ENCODE measurements at places on chromosomes 13 and 19.

DNA sequence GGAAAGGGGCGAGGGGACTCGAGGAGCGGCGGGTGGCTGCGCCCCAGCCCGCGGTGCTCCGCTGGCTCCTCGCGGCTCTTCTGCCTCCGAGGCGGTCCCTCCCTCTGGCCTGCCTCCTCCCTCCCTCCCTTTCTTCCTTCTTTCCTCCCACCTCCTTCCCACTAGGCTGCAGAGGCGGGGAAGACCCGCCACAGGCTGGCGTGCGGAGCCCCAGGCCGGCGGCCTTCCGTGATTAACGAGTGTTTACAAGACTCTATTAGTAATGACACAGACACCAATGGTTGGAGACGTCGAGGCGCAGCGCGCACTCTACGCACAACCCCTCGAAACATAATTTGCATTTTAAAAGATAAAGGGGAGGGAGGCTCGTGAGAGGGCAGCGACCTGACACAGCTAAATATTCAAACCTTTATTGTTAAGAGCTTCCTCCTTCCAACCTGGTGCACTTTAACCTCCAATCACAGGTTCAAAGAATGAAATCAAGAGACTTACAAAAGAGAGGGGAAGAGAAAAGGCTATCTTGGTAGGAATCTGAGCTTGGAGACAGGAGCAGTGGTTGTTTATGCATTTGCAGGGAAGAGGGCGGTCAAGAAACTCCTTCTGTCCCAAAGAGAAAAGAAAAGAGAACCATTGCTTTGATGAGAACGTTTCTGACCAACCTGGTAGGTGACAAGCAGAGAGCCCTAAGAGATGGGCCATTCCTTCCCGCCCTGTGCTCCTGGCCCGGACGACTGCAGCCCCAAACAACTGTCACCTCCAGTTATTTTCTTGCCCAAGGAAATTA is at the start of gene CDX2:
CDX2 (minus strand) TSS at position 234 of the 784 bp plus-strand sequence. CDS start 309 bp downstream, outside the sequence.
- DNase-seq: no peak

- DNase-seq: no peak
Observed at GRCh38 chr13:96068729-96069128, 15.5 kb upstream of the UGGT2 start.

DNA sequence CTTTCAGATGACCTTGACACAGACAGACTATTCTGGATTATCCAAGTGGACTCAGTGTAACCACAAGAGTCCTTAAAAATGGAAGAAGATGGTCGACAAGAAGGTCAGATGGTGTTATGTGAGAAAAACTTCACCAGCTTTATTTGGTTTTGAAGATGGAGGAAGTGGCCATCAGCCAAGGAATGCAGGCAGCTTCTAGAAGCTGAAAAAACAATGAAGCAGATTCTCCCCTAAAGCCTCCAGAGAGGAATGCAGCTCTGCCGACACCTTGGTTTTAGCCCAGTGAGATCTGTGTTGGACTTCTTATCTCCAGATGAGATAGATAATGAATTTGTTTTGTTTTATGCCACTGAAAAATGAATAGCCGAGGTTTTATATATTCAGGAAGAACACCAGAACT is 501.5 kb downstream of the DCT start:
- no peak for DNase-seq

GRCh38 chr19:45607071-45608029 is 5.3 kb upstream of the GPR4 start:
- no peak for DNase-seq

GRCh38 chr13:75123428-75123827 is 358.5 kb downstream of the TBC1D4 start:
- DNase-seq: no peak

DNA sequence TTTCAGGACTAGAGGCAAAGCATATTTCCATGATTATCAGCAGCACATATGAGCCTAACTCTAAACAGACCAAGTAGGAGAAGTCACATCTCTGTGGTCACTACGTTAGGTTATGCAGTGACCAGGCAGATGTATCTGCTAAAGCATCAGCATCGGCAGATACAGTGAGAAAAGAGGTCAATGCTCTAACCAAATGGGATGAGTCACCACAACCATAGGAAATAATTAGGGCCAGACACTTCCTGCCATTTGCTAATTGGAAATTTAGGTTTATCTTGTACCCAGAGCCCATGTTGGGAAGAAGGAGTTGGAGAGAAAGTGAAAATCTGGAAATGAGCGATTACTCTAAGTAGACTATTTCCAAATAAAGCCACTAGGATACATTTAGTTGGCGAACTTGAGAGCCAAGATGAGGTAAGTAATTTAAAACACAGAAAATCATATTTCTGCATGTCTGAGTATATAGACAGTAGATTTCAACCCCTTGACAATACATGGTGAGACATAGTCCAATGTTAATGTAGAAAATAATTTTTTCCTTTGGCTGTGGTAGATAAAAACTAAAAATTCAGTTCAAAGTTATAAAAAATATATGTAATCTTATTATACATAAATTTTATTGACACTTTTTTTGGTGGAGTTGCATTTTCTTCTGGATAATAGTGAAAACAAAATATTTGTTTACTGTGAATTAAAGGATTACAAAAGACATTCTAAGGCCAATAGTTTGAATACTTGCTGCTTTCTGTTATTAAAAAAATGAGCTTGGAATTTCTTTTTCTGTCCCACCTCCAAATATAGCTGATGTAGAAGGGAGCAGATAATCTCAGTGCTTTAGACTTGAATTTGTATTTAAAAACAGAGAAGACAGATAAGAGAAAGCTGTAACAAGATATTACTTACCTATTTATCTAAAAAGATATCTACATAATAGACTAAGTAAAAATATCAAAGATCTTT is 104.4 kb upstream of the CSNK1A1L start:
- no peak for DNase-seq

DNA sequence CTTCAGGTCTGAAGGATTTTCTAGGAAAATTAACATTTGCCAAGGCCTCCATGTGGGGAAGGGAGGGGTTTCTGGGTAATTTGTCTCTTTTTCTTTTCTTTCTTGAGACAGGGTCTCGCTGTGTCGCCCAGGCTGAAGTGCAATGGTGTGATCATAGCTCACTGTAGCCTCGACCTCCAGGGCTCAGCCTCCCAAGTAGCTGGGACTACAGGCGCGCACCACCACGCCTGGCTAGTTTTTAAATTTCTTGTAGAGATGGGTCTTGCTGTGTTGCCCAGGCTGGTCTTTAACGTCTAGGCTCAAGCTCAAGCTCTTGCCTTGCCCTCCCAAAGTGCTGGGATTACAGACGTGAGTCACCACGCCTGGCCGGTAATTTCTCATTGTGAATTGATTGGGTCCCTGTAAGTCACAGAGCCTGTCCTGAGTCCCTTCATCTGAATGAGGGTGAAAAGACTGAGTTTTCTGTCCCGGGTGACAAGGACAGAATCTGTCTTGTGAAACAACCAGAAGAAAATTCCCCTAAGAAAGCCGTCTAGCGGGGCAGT is 10.0 kb upstream of the SPC24 start:
- DNase-seq: no peak

DNA sequence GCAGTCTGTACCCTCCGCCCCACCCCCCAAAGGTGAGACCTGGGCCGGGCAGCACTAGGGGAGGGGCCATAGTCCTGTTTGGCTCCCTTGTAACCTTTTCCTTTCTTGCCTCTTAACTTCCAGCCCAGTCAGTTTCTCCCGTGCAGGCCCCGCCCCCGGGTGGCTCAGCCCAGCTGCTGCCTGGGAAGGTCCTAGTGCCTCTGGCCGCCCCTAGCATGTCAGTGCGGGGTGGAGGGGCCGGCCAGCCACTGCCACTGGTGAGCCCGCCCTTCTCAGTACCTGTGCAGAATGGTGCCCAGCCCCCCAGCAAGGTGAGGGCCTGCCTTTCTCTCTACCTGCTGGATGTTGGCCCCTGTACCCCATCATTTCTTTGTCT is 10.5 kb upstream of the PRR19 start:
- DNase-seq: no peak

- DNase-seq: no peak
Observed at GRCh38 chr13:113991191-113991669, 17.4 kb upstream of the C13orf46 start.

DNA sequence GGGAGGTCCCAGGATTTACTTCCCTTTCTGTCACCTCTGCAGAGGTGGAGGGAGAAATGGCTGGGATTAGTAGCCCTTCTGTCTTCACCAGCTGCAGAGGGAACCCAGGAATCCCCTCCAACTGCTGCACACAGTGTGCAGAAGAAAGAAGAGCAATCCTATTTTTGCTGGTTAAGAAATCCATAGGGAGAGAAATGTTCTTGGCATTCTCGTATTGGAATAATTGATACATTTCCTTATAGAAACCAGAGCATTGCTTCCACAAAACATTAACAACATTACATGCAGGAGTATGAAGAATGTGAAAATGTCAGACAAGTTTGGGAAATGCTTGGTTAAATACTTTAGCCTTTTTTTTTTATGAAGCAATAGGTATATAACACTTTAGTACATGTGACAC is 48.3 kb upstream of the KLF12 start:
- no peak for DNase-seq

DNA sequence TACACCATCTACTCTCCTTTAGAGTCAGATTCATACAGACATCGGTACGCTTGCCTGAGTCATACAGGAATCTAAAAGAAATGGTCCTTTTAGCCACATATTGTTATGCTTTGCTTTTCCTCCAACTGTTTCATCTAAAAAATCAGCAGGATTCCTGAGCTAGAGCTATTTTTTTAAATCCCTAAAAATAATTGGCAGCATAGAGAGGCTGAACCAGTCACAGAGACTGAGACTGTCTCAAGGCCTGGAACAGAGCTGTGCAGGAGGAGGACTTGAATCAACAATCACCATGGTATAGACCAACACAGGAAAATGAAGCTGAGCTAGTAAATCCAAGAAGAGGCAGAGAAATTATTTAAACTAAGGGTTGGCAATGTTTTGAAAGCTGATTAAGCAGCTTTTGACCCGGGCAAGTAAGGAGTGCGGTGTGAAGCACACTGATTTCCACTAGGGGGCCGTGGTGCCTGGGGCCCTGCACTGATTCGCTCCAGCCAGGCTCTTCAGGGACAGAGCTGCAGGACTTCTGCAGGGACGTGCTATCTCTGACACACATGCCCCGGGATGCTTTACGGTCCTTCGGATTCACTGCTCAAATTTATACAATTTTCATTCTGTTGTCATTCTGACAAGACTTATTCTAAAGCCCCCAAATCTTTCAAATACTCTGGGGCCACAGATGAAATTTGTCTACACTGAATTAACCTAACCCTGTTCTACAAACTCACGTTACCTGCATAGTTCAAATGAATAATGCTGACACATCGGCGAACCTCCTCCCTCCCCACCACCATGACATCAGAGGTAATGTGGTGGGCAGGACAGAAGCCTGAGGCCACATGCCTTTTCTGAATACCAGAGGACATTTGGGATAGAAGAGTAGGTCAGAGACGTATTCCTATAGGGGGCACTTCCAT is 87.6 kb upstream of the SLC15A1 start:
- no peak for DNase-seq
